ENCODE measurements at places on chromosomes 16 and 17. TPM values are rescaled to one million over a fixed set of nuclear protein-coding genes. Genes with fewer than 3 reads are reported as not detected.

The PTGES3L gene
- polyA plus RNA-seq = 0.40 TPM

The PTX4 gene
- not detected for polyA plus RNA-seq

The TIMP2 gene
- 122 TPM for polyA plus RNA-seq

The KRT28 gene
- not detected for polyA plus RNA-seq

The SDR42E2 gene
- not detected for polyA plus RNA-seq

The MMP28 gene
- polyA plus RNA-seq = 32.2 TPM

The DNASE1L2 gene
- polyA plus RNA-seq = 0.45 TPM

The HID1 gene
- 26.3 TPM for polyA plus RNA-seq

The CDH5 gene
- polyA plus RNA-seq = 54.0 TPM

The CACNA1H gene
- polyA plus RNA-seq = 2.9 TPM

The RNF112 gene
- polyA plus RNA-seq = 0.84 TPM

The TM4SF5 gene
- 0.85 TPM for polyA plus RNA-seq

The NEK8 gene
- 1.9 TPM for polyA plus RNA-seq

The PYY gene
- polyA plus RNA-seq = not detected

The C17orf78 gene
- polyA plus RNA-seq = not detected

The C16orf74 gene
- 5.1 TPM for polyA plus RNA-seq

The ARHGAP44 gene
- polyA plus RNA-seq = 2.8 TPM

The C1QTNF8 gene
- polyA plus RNA-seq = not detected

The TAT gene
- polyA plus RNA-seq = 0.11 TPM

The SPDYE4 gene
- polyA plus RNA-seq = not detected

The KRTAP4-8 gene
- polyA plus RNA-seq = not detected

The RAB37 gene
- 1.7 TPM for polyA plus RNA-seq

The ZNF747 gene
- 5.3 TPM for polyA plus RNA-seq

The PRSS36 gene
- polyA plus RNA-seq = 3.8 TPM

The RRAD gene
- 10.6 TPM for polyA plus RNA-seq

The ENPP7 gene
- polyA plus RNA-seq = not detected

The EFCAB13 gene
- polyA plus RNA-seq = 2.5 TPM

The CIBAR2 gene
- not detected for polyA plus RNA-seq

The MT1B gene
- not detected for polyA plus RNA-seq

The NOG gene
- polyA plus RNA-seq = 0.90 TPM

The ROGDI gene
- 15.9 TPM for polyA plus RNA-seq

The TBC1D3I gene
- polyA plus RNA-seq = 0.66 TPM

The ADAP2 gene
- polyA plus RNA-seq = 17.8 TPM

The ABCA10 gene
- polyA plus RNA-seq = 25.1 TPM

The HSD17B2 gene
- polyA plus RNA-seq = 1.2 TPM

The PLA2G10 gene
- polyA plus RNA-seq = 5.0 TPM

The GPR142 gene
- polyA plus RNA-seq = 0.31 TPM

The STH gene
- not detected for polyA plus RNA-seq

The SCGB1C2 gene
- polyA plus RNA-seq = 0.43 TPM

The C17orf50 gene
- polyA plus RNA-seq = 0.09 TPM

The HOXB13 gene
- not detected for polyA plus RNA-seq

The NTN1 gene
- polyA plus RNA-seq = 1.6 TPM

Measured in adipose tissue (tissue), 3 donors.